ENCODE measurements at places on chromosomes 1 and 21.

DNA sequence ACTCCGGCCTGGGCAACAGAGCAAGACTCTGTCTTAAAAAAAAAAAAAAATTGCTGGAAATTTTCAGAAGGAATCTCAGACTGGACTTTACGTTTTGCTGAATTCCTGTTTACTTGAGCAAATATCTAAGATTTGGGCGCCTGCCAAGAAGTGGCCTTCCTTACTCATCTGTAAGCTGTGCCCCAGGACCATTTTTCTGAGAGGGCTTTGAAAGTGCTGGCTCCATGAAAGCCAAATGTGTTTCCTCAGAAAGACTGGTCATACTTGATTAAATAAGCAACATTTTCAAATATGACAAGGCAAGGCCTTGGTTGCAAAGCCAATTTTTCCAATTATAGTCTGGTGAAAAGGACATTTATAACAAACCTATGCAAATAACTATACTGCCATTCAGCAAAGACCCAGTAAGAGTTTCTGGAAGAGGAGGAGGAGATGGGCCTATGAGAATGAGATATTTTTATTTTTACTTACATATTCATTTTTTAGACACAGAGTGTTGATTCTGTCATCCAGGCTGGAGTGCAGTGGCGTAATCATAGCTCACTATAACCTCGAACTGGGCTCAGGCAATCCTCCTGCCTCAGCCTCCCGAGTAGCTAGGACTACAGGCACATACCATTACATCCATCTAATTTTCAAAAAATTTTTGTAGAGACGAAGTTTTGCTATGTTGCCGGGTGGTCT is 56.3 kb upstream of the HTR1D start:
- no peak for DNase-seq

GRCh38 chr1:36166136-36166535 is 10.2 kb downstream of the MAP7D1 start:
- DNase-seq: no peak

GRCh38 chr1:61952675-61953074 is 210.4 kb downstream of the PATJ start:
- no peak for DNase-seq

DNA sequence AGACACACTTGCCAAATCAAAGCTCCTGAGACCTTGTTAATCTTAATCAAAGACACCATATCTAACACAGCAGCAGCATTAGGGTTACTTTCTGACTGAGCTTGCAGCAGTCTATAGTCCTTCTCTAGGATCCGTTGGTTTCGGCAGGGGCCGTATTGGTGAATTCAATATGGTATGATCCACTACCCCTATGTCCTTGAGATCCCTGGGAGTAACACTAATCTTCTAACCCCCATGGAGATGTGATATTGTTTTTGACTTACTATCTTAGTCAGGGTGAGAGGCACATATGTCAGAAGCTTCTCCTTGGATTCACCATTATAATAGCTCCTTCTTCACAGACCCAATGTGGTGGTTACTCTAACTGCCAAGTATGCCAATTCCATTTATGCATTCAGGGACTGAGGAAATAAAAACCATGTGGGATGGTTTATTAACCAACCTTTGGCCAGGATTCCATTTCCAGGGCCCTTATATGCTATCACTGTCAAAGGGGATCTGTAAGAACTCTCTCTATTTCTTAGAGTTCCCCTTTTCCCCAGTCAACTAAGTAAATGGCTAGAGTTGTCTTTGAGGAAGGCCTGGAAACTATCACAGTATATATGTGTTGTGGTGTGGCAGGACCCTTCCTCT is 673.6 kb upstream of the USP24 start:
- no peak for DNase-seq

GRCh38 chr21:36471254-36471723 is 8.6 kb downstream of the CLDN14 start:
- no peak for DNase-seq

DNA sequence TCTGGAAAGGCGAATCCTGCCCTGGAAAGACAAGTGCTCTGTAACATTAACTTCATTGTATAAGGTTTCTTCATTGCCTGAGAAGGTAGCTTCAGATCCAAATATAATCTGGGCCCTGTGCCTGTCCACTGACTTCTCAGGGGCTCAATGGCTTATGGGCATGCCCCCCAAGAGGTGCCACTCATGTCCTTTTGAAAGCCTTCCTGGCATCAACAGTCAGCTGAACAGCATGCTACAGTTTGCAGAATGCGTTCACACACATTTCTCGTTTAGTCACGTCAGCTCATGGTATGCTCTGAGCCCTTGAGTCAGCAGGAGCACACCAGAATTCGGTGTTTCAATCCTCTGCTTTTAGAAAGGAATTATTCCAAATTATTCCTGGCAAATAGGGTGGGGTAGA is 23.8 kb downstream of the TMCC2 start:
- DNase-seq: no peak

GRCh38 chr1:214028095-214028494 is 40.3 kb downstream of the PROX1 start:
- no peak for DNase-seq

DNA sequence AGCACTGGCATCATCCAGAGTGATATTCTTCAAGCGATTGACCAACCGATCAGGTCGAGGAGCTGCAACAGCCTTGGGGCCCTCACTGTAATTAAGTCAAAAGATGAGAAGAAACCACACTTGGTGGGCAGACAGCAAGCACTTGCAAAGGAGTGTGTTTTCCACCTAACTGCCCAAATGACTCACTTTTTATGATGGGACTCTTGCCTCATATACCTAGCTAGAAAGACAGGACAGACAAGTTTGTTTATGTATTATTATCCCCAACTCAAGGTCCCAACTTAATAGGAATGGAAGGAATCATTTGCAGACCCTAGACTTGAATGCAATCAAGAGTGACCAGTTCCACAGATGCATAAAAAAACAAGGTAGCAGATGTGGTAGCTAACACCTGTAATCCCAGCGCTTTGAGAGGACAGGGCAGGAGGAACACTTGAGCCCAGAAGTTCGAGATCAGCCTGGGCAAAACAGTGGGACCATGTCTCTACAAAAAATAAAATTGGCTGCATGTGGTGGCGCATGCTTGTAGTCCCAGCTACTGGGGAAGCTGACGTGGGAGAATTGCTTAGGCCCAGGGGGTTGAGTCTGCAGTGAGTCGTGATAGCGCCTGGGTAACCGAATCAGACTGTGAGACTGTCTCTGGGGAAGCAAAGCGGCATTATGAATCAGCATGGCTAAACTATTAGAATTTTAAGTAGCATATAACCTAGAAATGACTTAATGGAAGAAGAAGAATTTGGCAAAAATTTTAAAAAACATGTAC is 2.3 kb upstream of the NRAS start:
- no peak for DNase-seq
